HAP-1 (cell line): ENCODE measurements at places on chromosomes 6 and 20.

- DNase-seq, result no peak
These were observed at the start of gene CST7 for GRCh38 chr20:24948939-24949679. Gene CST7 (plus strand): TSS chr20:24949269. CDS start chr20:24949506, 237 bp downstream.

- DNase-seq, result no peak
These were observed 149.8 kb upstream of the AKAP12 start for GRCh38 chr6:151089978-151090377.

DNA sequence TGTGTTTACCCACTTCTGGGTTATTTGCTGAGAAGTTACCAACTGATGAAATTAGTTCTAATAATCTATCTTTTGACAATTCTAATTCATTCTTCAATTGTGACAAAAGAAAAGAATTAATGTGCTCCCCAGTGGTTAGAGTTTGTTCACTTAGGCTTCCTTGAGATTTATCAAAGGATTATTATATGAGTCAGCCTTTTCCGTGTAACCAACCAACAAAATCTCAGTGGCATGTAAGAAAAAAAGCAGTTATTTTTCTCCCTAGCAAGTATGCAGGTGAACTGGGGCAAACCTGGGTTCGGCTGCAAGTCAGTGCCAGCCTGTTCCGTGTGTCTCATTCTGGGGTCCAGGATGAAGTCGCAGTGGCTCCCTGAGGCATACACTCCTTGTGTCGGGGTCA, 28.8 kb upstream of the HIVEP1 start:
- no peak for DNase-seq

DNA sequence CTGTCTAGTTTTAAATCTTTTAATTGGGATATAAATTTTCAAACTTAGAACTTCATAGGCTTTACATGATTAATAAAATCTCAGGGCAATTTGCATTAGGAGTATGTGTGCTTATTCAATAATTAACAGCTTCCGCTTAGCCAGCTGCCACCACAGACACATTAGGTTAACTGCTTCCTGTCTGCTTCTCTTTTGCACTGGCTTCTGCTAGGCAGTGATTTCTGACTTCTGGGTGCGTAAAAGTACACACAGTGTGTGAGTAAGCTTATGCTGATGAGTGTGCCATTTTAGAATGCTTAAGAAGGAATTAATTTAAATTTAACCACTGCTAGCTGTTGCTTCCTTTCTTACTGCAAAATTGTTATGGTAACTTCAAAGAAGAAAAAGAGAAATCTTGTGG, 73.9 kb downstream of the F13A1 start:
- no peak for DNase-seq

- no peak for DNase-seq
These were observed 174.7 kb downstream of the BACH2 start for GRCh38 chr6:90121982-90122381.

DNA sequence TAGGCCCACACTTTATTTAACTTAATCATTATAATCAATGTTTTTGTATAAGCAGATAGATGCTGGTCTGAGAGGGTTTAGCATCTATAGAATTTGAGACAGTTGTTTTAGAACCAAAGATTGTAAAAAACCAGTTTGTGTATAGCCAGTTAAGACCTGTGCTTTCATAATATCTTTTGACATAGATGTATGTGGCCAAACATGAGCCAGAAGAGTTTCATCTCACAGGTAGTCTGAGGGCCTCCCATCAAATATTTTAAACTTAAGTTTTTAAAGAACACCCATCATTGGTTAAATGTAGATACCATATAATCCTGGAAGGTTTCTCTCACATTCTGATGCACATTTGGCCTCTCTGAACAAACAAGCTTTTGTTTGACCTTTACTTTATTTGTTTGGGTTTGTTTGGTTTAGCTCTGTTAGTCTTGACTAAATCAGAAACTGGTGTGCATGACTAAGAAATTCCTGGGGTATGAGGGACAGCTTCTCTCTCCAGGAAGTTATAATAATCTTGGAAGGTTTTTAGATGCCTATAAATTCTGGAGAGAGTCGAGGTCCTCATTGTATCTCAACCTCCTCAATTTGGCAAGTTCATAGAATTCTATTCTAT, 58.0 kb upstream of the TMEM200A start:
- DNase-seq, result no peak

DNA sequence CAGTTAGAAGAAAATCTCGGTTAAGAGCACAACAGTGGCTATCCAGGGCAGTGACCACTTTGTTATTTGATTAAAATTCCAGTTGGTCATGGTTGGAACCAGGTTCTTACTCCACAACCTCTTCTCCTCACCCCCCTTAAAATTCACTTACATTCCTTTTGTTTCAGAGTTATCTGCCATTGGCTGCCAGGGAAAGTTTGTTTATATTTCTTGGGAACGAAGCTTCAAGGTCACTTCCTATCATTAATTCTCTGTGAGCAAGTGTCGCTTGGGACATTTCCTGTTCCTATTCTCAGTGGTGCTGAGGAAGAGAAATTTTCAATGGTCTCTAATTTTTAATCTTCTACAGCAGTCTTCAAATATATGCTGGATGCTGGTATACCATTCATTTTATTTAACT, 121.1 kb upstream of the COL21A1 start:
- DNase-seq, result no peak

GRCh38 chr6:44246663-44247337, at the start of gene HSP90AB1:
Gene HSP90AB1 (plus strand): TSS chr6:44247101. CDS start chr6:44248630, 1,529 bp downstream.
- peak; percentile 97 for DNase-seq

DNA sequence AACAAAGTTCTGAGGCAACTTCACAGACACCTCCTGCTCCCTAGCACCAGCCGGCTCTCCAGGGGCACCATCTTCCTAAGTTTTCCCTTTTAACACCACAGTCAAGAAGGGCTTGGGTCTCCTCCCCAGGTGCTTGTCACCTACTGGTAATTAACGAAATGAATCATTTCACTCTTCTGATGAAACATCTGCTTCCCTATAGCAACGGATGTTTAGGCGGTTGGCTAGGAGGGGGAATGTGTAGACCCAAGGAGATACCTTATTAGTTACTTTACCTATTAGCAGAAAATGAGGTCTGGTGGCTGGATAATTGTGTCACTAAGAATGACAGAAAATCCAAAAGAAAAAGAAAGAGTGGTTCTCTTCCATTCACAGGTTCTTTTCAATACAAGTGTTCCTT, 46.3 kb upstream of the FABP7 start:
- no peak for DNase-seq

DNA sequence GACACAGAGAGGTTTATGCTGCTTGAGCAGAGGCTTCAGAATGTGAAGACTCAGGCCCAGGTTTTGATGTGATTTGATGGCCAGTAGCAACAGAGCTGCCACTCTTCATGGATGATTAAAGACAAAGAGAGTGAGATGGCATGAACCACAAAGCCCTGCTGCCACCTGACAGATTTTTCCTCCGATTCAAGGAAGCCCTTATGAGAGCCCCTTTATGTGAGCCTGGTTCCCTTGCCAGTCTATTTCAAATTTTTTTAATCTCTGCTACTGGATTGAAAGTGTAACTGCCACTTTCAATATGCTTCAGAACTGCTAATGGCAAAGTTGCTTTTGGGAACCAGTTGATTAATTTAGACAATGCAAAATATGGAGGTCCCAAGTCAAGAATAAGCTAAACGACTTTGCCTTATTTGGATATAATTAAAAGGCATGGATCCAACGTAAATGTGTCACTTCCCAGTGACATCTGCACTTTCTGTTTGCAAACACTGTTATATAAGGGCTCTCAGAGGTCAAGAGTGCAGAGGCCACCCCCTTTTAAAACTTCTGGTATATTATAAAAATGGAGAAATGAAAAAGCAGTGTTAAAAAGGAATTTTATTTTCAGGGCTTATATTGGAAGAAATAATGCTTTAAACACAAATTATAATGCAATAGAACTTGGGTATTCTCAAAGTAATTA, 238.9 kb upstream of the FLRT3 start:
- no peak for DNase-seq

DNA sequence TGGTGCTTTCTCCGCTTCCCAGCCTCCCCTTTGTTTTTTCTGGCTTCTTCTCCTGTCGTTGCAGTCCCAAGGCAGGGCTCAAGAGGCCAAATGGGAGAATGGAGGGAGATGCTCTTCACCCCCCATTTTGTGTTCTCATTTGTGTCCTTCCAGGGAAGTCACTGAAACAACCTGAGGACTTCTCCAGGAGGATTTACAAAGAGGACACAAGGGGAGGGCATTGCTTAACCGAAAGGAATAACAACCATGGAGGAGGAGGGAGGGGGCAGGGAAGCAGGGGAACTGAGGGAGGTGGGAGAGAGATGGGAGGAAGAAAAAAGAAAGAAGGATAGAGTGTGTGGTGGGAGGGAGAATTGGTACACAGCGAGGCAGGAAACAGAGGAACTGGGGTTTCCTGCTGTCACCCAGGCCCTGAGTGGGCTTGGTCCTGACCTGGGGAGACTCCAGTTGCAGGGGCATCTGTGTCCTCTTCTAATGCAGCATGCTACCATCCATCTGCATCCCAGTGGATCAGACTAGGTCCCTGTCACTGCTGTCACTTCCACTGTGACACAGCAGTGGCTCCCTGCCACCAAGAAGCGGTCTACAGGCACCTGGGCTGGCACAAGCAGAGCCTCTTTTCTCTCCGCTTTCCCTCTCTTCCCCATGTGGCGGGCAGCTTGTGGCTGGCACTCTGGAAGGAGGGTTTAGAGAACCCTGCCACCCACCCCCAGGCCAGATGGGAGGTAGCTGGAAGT, 17.1 kb upstream of the MLN start:
- no peak for DNase-seq

DNA sequence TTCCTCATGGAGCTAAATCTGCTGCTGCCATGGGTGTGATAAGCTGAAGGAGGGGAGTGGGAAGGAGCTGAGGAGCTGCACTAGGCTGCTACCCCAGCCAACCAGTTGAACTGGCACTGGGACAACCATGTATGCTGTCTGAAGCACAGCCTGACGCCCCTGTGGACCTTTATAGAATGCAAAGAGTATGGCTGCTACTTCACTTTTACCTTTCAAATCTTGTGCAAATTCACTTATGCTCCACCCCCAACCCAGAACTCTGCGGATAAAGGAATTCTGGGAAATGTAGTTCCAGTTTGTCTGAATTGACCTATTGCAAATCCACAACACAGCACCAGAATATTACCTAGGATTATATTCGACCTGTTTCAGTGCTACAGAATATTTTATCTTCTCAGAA, 217.4 kb upstream of the SLC35B3 start:
- DNase-seq, result no peak

DNA sequence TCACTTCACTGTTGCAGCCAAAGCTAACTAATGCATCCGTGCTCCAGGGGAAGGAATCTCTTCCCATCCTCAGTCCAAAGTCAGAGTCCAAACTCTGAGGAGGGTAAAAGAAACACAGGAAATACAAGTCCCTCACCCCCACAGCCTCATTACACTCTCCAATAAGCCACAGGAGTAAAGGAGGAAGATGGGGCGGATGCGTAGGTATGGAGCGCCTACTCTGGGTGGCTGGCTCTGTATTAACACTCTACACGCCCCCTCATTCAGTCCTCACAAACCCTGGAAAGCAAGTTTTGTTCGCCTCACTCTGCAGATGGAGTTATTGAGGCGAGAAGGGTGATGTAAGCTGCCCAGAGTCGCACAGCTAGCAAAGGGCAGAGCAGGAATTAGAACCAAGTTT, 242.9 kb downstream of the NRN1 start:
- no peak for DNase-seq

- DNase-seq, result no peak
These were observed 2.2 kb upstream of the ID1 start for GRCh38 chr20:31602779-31603441.

- no peak for DNase-seq
These were observed 2.3 kb upstream of the ID4 start for GRCh38 chr6:19834858-19835257.

- no peak for DNase-seq
These were observed 576 bp downstream of the NECAB3 start for GRCh38 chr20:33673410-33674293.

GRCh38 chr6:156905801-156906200, 128.6 kb downstream of the ARID1B start:
- no peak for DNase-seq

GRCh38 chr6:135212020-135212806, 31.1 kb downstream of the MYB start:
- no peak for DNase-seq

DNA sequence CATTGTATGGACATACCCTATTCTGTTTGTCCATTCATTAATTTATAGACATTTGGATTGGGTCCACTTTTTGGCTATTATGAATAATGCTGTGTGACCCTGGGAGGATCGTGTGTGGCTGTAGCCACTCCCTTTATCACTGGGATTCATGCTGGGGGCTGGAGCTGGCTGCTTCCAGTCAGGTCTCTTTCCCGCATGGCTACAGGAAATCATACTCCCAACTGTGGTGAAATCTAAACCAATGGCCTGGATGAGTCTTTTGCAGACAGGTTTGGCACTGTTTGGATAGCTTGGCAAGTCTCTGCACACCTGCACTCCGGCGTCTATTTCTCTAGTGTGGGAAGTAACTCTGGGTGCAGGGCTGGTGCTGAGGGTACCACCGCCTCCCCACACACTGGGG, 80.4 kb downstream of the RIN2 start:
- DNase-seq, result no peak

DNA sequence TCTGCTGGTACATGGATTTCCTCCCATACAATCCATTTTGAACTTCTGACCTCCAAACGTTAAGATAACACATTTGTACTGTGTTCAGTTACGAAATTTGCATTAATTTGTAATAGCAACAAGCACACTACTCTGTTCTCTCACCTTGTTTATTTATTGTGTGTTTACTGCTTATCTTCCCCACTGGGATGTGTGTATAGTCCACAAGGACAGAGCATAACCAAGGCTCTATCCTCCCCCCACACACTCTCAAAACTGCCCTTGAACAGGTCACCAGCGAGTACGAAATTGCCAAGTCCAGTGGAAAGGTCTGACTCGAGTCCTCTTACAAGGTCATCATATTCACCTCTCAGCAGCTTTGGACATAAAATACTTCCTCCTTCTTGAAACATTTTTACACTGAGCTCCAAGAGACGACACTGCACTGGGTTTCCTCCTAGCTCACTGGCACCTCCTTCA, 18.6 kb downstream of the ADTRP start:
- DNase-seq, result no peak

DNA sequence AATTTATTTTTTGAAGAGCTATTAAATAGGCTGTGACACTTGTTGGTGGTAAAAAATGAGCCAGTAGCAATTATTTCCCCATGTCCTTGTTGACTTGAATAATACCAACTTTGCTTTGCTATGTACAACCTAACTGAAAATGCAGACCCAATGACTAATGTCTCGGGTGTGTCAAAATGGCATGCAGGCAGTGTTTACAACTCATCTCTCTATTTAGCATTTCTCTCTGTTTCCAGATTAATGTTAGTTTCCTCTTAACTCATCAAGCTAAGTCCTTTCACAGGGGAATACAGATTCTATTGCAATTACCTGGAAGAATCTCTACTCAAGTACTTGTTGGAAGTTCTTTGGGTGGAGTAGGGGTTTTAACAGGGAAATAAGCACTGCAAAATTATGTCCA, 504.4 kb downstream of the BCKDHB start:
- no peak for DNase-seq

- no peak for DNase-seq
These were observed 59.7 kb downstream of the PLCB4 start for GRCh38 chr20:9128568-9128967.

- DNase-seq, result no peak
These were observed 112.8 kb downstream of the TOX2 start for GRCh38 chr20:44027343-44028002.
